ENCODE measurements at places on chromosomes 1 and 21. TPM values are rescaled to one million over a fixed set of nuclear protein-coding genes. Genes with fewer than 3 reads are reported as not detected.
A peak's percentile ranks its signal among the peaks of the same experiment; 100 is the strongest.

DNA sequence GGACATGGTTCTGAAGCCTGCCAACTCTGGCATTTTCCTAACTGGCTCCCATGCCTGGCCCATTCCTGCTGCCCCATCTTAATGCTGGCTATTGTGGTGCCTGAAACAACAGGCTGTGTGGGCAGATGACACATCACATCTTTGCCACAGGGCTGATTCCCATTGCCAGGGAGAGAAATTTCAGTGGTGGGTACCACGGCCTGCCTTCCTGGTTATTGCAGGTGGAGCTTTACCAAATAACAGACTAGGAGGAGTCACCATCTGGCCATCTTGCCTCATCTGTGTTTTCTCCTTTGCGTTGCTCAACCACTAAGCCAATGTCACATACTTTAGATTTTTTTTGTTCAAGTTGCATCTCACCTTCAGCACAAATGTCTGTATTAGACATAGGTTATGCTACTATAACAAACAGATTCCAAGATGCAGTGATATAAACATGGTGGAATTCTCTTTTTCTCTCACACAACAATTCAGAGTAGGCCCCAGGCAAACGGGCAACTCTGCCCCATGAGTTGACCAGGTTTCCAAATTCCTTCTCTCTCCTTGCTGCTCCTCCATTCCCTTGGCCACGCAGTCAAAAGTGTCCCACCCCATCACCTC lies 14.1 kb downstream of the CDA start:
- no peaks in the 10 kb centered on the region for H3K27me3 ChIP-seq
- H3K27ac ChIP-seq, result no peak overlapping the region
- no peaks in the 10 kb centered on the region for H3K4me1 ChIP-seq
- DNase-seq, result no peak

DNA sequence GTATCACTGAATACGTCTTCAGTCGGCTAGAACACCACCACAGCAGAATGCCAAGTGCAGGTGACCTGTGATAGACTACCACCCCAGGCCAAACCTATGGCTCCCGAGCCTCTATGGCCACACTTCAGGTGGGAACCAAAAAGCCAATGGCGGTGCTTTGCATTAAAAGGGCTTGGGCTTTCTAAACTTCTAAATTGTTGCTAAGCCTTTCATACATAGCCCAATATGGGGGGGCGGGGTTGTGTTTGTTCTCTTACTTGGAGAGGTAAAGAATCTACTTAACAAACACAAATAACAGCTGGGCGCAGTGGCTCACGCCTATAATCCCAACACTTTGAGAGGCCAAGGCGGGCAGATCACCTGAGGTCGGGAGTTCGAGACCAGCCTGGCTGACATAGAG lies 19.7 kb downstream of the USP48 start:
- DNase-seq, result no peak
- peaks cover 52% of the 10 kb centered on the region for H3K4me1 ChIP-seq
- no peaks in the 10 kb centered on the region for H3K27me3 ChIP-seq

Gene IFNLR1
- 7.3 TPM for total RNA-seq

DNA sequence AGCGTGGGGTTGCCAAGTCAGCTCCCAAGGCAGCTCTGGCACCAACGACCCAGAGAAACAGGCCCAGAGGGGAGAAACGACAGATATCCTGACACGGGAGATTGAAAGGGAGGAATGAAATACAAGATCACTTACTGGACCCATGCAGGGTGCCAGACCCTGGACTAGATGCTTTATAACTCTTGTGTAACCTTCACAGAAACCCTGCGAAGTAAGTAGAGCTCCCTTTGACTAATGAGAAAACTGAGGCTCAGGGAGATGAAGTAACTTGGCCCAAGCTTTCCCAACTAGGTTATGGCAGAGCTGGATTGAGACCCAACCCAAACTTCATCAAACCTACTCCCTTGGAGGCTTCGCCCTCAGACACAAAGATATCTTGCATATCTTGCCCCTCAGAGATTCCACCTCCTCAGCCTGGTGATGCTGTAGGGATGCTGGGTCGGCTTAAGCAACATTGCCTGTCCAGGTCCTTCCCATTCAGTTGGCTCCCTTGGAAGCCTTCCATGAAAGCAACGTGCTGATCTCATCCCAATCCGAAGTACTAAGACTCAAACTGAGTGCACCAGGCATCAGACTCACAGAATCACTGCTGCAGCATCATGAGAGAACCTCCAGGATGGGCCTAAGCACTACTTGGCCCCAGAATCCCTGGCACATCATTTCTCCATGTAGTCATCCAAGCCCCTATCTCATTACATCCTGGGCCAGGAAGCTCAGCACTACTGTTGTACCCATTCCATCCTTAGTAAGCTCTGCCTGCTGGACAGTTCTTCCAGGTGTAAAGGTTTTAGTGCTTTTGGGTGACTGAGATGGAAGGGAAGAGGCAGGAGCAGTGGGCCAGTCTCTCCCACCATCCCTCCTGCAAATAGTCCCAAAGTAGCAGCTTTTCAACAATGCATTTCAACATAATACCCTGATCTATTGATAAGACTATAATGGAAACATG lies 1.1 kb upstream of the IGSF9 start:
- H3K27ac ChIP-seq, result no peak overlapping the region
- H3K36me3 ChIP-seq, result no peaks in the 10 kb centered on the region

DNA sequence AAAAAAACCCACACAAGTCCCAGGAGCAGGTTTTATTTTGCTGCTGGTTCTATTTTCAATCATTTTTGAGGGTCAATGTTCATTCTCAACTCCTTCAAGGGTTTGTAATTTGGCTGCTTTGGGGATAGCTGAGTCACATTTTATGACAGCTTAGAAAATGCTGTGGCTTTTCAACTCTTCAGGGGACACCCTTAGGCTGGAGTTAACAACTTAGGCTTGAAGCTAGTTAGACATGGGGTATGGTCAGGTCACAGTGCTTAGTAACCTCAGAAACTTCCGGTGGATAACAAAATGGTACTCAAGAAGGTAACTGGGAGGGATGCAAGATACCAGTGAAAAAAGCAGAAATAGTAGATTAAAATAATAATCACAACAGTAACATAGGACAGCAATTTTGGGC lies 308.8 kb downstream of the HHIPL2 start:
- no peak overlapping the region for H3K27ac ChIP-seq
- H3K4me1 ChIP-seq, result no peaks in the 10 kb centered on the region
- H3K27me3 ChIP-seq, result no peaks in the 10 kb centered on the region
- H3K4me3 ChIP-seq, result no peak overlapping the region
- H3K36me3 ChIP-seq, result no peaks in the 10 kb centered on the region

- H3K27ac ChIP-seq, result no peak overlapping the region
- H3K27me3 ChIP-seq, result no peaks in the 10 kb centered on the region
- H3K36me3 ChIP-seq, result no peaks in the 10 kb centered on the region
- no peak for DNase-seq
Measured at GRCh38 chr1:190226006-190226405, 251.7 kb downstream of the BRINP3 start.

GRCh38 chr1:164660775-164661174 lies 101.8 kb downstream of the PBX1 start:
- peaks cover 7% of the 10 kb centered on the region for H3K4me1 ChIP-seq
- DNase-seq, result no peak
- no peak overlapping the region for H3K4me3 ChIP-seq
- H3K36me3 ChIP-seq, result no peaks in the 10 kb centered on the region
- H3K27me3 ChIP-seq, result no peaks in the 10 kb centered on the region
- H3K27ac ChIP-seq, result no peak overlapping the region

DNA sequence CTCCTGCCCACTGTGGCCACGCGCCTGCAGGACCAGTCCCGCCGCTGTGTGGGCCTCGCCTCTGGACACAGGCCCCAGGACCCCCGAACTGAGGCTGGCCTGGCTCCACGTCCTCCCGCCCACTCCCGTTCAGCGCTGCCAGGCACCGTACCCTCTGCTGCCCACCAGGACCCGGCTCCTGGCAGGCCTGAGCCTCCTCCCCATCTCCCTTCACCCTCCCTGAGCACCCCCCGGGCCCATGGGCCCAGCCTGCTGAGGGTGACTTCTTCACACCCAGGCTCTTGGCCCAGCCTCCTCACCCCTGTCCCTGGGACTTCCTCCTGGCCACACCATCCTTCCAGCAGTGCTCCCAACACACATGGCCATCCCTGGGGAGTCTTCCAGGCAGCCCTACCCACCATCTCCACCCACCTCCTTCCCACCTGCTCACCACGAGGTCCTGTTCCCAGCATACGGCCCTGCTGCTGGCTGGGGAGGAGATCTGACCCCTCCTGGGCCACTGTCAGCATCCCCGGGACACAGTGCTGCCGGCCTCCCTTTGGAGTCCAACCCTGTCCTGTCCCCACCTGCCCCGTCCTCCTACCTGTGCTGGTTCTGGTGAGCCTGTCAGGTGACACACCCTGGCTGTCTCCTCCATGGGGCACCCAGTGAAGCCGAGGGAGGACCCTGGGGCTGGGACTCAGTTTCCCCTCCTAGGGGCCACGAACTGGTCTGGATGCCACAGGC lies 53.7 kb downstream of the SLX9 start:
- no peak for DNase-seq
- no peaks in the 10 kb centered on the region for H3K27me3 ChIP-seq
- no peak overlapping the region for H3K4me3 ChIP-seq

DNA sequence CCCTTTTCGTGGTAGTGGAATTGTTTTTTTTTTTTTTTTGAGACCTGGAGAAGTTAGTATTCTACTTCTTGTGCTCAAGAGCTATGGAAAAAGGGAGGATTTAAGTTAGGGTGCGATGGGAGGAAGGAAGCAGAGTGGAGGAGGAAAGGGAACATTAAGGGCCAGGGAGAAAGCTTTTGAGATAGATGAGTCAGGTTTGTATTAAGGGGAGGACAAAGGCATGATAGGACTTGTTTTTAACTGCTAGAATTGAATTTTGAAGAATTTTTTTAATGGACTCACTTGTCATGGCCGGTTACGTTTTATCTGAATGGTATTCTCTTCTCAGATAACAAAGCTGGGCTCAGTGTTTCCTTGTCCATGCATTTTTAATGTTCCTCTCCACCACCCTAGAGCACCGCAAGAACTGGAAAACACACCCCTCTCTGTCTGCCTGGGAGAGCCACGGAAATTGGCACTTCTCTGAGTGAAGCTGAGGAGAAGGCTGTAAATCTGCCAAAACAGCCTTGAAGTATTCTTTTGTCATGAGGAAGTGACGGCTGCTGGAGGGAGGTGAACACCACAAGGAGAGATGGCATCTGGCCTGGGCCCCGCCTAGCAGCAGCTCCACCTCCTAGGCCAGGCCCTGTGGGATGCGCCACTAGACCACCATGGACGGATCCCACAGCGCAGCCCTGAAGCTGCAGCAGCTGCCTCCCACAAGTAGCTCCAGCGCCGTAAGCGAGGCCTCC lies 3.5 kb downstream of the NIPAL3 start:
- H3K4me3 ChIP-seq, result peak overlapping the region; percentile 23
- H3K4me1 ChIP-seq, result peaks cover 64% of the 10 kb centered on the region
- peak; percentile 25 for DNase-seq
- H3K27me3 ChIP-seq, result no peaks in the 10 kb centered on the region
- peaks cover 36% of the 10 kb centered on the region for H3K36me3 ChIP-seq
- peak overlapping the region; percentile 74 for H3K27ac ChIP-seq

Gene PGLYRP4
- total RNA-seq, result not detected

- H3K27ac ChIP-seq, result no peak overlapping the region
- no peaks in the 10 kb centered on the region for H3K36me3 ChIP-seq
Measured at GRCh38 chr1:111570781-111571181, 48.8 kb upstream of the RAP1A start.

DNA sequence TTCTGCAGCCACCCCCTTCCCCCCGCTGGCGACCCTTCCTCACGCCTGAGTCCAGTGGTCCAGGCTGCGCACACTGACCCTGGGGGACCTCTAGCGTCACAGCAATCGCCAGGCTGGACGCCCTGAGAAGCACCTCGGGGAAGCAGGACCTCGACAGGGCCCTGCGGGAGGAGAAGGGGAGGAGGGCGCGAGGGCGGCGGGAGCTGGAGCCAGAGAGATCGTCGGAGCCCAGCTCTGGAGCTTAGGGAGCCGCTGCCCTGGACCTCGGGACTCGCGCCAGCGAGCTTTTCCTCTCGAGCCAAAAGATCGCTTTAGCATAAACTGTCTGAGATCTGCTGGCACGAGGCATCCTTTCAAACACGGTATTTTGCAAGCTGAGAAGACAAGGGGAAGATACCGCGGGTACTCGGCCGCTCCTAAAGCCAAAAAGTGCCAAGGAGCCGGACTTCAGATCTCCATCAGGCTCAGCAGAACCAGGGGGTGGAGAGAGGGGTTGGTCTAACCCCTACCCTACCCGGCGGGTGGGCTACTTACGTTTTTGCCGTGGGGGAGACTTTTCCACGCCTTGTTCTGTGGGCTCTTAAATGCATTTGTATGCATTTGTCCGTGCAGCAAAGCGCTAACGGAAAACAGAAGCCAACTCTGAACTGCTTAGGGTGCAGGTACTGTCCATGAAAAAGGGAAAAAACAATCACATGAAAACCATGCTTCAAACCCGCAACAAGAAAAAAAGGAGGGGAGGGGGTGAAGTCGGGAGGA lies 586 bp downstream of the COL24A1 start:
- no peak for DNase-seq
- no peak overlapping the region for H3K27ac ChIP-seq
- H3K4me3 ChIP-seq, result no peak overlapping the region
- peaks cover 43% of the 10 kb centered on the region for H3K27me3 ChIP-seq
- H3K36me3 ChIP-seq, result no peaks in the 10 kb centered on the region

Gene LUZP1
- total RNA-seq, result 20.1 TPM

Gene HHAT
- total RNA-seq, result 2.3 TPM

Gene PLOD1
- total RNA-seq, result 22.5 TPM

- H3K4me3 ChIP-seq, result peak overlapping the region; percentile 19
- H3K4me1 ChIP-seq, result peaks cover 83% of the 10 kb centered on the region
- H3K27ac ChIP-seq, result peak overlapping the region; percentile 2
- H3K27me3 ChIP-seq, result no peaks in the 10 kb centered on the region
Measured at GRCh38 chr1:206708058-206708457, 23.4 kb downstream of the MAPKAPK2 start.

- H3K27ac ChIP-seq, result no peak overlapping the region
- H3K4me3 ChIP-seq, result no peak overlapping the region
- no peak for DNase-seq
- peaks cover 2% of the 10 kb centered on the region for H3K4me1 ChIP-seq
Measured at GRCh38 chr21:31418377-31419001, 74.4 kb upstream of the TIAM1 start.

DNA sequence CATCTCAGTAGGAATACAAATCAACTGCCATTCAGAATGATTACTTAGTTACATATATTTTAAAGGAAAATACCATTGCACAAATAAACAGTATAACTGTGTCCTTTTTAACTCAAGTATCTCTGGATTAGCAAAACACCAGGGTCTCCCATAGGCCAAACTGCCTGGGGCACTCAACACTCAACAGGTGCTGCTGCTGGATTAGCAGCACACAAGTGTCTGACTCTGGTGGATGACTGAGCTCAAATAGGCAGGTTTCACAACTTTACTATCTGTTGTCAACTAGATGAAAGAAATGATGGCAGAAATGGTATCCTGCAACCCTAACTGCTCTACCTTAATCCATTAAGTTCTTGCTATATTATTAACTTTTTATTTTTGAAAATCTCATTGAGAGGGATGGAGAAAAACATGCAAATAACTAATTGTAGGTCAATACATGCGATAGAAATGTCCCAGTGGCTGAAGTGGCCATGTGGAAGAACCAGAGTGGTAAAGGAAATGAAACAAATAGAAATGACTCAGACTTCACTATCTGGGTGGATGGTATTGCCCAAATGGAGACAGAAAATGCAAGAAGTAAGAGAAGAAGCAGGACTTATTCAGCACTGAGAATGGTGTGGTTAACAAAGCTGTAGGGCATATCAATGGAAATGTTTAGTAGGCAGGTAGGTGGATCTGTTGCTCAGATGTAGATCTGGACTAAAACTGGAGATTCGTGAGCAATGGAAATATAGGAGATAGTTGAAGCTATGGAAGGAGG lies 90.8 kb upstream of the CCDC190 start:
- no peaks in the 10 kb centered on the region for H3K36me3 ChIP-seq
- H3K4me3 ChIP-seq, result no peak overlapping the region
- H3K27me3 ChIP-seq, result peaks cover 34% of the 10 kb centered on the region
- peak; percentile 2 for DNase-seq
- H3K4me1 ChIP-seq, result peaks cover 11% of the 10 kb centered on the region
